ENCODE measurements at places on chromosomes 2 and 18.

- DNase-seq = no peak
These were observed 7.0 kb upstream of the LYPD1 start for GRCh38 chr2:132676999-132677398.

- DNase-seq = no peak
These were observed 568.5 kb upstream of the SOX11 start for GRCh38 chr2:5123582-5124196.

DNA sequence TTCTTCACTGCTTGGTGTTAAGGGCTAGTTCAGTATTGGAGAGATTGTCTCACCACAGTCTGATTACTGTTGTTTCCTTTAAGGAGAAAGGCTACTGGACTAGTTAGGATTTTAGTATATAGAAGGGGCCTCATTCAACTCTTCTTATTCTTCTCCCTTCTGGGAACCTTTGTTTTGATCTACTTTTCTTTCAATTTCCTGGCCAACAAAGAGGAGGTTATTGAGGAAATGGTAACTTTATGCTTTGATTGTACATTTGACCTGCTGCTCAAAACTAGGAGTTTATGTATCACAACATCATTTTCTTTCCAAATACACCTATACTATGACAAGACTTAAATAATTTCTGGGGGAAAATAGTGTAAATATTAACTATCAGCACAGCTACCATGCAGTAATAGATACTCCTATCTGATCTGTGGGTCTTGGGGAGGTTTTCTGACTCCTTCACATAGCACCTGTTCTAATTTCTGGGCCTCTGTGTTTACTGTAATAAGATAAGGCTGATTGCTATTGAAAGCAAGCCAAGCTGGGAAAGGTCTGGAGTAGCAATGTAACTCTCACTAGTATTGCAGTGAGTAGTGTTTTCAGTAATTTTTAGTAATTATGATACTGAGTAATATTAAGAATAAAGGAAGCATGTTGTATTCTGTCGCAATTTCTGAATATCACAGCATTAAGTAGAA lies 395.3 kb downstream of the NUP35 start:
- DNase-seq = no peak

- no peak for DNase-seq
These were observed 98.8 kb upstream of the NCKAP5 start for GRCh38 chr2:133667085-133667484.

- DNase-seq = no peak
These were observed 51.4 kb upstream of the RIOK3 start for GRCh38 chr18:23401400-23402347.

GRCh38 chr2:135960656-135961551 lies 24.5 kb downstream of the DARS1 start:
- no peak for DNase-seq

- no peak for DNase-seq
These were observed 360.1 kb upstream of the CHAC2 start for GRCh38 chr2:53407363-53408080.

- DNase-seq = no peak
These were observed 555 bp downstream of the TMEM18 start for GRCh38 chr2:676647-677055.

GRCh38 chr18:73945130-73945792 lies 202.4 kb downstream of the FBXO15 start:
- no peak for DNase-seq

DNA sequence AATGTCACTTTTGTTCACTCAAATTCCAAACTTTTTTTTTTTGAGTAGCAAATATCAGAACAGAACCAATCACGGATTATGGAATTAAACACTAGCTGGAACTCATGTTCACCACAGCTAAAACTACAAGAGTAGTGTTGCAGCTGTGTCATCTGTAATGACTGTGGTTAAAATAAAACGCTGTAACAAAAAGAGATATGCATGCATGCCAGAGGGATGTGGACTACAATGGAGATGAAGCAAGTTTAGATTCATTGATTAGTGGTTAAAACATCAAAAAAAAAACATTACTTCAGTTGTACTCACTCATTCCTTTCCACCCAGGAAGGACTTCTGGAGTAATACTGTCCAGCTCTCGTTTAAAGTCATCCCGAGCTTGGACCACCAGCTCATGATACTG lies 37.0 kb downstream of the IMMT start:
- no peak for DNase-seq

DNA sequence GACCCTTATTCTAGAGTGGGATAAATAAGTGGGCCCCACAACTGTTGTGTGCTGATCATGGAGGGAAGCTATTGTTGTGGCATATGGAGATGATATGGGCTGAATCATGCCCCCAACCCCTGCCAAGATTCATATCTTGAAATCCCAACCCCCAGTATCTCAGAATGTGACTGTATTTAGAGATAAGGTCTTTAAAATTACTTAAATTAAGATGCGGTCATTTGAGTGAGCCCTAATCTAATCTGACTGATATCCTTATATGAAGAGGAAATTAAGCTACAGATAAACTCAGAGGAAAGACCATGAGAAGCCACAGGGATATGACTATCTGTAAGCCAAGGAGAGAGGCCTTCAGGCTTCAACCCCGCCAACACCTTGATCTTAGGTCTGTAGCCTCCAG lies 188.3 kb upstream of the RND3 start:
- DNase-seq = no peak

DNA sequence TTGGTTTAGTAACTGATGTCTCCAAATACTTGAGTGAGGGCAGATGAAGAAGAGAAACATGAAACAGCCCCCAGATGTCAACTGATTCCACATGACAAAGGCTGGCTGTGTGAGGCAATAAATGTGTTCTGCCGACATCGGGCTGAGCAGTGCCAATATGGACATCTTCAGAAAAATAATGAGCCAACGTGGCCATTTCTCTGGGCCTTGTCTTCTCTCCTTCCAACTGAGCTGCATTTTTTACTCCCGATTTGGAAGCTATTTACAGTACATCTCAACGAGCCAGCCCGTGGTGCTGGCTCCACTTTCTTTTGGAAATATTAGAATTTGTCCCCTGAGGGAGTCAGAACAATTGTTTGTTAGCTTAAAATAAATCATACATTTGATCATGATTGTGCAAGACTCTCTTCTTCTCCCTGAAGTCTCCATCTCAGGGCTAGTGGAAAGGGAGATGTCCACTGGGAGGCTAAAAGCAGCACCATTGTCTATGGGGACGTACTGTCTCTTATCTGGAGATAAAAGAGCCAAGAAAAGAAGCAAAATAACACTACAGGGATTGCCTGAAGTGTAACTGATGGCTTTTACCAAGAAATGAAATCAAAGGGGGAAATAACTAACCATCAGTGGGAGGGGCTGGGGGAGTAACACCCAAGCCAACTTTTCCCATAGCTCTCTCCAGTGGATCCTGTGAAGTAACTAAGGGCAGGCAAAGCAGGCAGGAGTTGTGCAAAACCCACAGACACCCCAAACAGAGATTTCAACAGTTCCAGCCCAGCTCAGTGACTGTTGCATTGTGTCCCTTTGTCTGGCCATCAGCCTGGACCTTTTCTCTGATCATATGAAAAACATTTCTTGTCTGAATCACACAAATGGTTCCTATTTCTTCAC lies 114.8 kb downstream of the RDH14 start:
- no peak for DNase-seq

DNA sequence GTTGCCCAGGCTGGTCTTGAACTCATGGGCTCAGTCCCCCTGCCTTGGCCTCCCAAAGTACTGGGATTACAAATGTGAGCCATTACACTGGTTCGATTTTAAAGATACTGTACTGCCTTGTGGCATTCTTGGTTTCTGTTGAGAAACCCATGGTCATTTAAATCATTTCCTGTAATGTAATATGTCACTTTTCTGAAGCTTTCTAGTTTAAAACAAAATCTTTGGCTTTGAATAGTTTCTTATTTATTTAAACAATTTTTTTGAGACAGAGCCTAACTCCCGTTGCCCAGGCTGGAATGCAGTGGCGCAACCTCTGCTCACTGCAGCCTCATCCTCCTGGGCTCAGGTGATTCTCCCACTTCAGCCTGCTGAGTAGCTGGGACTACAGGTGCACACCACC lies 8.9 kb downstream of the ZNF512 start:
- DNase-seq = no peak

DNA sequence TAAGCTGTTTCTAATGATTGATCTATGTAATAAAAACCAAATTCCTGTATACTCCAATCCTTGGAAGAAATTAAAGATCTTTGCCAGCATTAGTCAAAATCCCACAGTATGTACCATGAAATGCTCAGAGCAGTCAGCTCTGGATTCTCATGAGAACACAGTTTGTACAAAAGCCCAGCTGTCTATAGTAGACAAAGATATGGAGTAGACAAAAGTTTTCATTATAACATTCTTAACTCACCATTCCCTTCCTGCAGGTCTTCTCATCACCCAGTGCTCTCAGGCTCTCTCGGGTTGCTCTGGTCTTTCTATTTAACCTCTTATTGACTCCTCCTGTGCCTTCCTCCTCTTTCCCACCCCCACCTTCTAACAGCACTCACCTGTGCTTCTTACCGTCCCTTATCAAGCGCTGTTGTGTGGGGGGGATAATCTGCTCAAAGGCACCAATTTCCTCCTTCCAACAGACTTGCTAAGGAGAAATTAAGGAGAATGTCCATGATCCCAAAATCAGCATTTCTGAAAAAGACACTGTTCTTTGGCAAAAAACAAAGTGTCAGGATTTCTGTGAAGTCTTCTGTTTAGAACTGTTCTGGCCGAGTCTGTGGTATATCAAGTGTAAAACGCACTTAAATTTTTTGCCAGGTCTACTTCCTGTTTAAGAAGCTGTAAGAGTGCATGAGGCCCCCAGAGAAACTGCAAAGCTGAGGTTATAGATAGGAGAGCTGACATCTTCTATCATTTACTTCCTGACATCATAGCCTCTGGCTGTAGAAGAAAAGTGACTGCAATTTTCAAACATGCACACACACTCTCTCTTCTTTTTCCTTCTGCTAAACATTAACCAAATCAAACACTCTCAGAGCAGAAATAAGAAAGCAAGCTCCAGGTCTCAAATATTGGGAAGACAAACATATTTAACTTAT lies 144.1 kb downstream of the EVA1A start:
- no peak for DNase-seq

DNA sequence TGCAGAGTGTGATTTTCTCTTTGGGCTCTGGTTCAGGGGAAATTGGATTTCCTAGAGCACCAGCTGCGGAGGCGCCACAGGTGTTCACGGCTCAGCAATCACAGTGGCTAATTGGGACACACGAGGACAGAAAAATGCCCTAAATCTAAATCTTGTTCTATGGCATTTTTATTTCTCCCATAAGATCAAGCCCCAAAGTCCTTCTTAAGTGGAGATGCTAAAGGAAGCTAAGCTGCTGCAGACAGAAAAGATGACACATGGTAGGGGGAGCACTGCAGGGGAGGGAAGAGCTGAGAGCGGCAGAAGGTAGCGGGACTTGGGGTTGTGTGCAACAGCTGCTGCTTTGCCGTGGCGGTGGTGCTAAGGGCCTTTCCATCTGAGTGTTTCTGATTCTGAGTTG lies 280.6 kb downstream of the MYT1L start:
- no peak for DNase-seq

GRCh38 chr18:23884681-23885375 lies 129.7 kb upstream of the TTC39C start:
- DNase-seq = no peak

GRCh38 chr2:122251158-122251557 lies 495.7 kb downstream of the TSN start:
- DNase-seq = no peak

DNA sequence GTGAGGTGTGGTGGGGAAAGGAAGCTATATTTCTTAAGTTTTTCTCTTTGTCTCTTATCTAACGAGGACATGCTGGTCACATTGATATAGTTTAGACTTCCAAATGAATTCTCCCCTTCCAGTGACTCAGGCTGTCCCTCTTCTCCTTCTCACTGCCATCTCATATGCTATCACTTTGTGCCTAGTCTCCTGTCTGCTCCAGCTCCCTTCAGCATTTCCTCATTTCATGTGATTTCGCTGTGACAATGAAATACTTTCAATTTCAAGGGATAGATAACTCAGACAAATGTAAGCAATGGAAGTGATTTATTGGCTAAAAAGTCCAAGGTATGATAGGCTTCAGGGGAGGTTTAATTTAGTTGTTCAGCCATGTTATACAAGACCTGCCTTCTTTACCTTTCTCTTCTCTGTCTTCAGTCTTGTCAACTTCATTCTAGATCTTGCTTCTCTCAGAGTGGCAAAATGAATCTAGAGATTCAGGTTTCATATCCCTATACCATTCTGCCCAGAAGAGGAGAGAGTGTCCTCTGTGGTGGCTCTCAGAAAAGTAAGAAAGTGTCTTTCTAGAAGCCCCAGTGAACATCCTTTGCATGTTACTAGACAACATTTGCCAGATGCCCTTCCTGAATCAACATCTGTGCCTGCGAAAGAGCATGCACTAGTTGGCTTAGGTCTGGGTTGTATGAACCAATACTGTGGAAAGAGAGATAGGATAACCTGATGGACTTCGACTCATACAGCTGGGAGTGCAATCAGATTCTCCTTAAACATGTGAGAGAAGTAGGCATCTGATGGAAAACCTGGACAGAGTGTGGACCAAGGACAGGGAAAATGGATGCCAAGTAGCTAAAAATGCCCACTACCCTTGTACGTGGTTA lies 29.9 kb upstream of the GPR155 start:
- DNase-seq = no peak

GRCh38 chr2:149430743-149431736 lies 100.7 kb downstream of the LYPD6 start:
- DNase-seq = no peak

- DNase-seq = no peak
These were observed 142.0 kb downstream of the ZEB2 start for GRCh38 chr2:144377914-144378313.

- no peak for DNase-seq
These were observed 32.3 kb upstream of the SATB2 start for GRCh38 chr2:199490049-199490448.

DNA sequence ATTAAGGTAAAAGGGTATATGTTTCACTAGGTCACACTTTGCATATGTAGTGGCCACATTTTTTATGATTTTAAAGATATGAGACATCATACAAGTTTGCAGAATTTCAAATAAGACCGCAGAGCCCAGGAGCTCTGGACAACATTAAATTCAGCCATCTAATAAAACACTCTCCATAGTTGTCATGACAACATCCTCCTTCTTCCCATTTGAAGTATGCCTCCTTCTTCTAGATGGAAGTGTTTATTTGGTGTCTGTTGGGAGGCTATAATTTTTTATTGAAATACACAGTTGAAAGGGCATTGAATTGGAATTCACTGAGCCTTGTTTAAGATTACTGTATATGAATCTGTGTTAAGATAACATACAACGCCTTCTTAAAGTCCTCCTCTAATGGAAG lies 467.3 kb downstream of the CMPK2 start:
- no peak for DNase-seq

DNA sequence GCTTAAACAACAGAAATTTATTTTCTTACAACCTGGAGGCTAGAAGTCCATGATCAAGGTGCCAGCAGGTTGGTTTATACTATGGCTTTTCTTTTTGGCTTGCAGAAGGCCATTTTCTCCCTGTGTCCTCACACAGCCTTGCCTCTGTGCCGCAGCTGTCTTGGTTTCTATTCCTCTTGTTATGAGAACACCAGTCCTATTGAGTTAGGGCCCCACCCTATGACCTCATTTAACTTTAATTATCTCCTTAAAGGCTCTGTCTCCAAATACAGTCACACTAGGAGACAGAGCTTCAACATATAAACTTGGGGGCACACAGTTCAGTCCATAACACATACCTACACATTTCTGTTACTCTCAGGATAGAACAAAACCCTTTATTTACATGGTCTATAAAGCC lies 17.3 kb upstream of the RHOB start:
- no peak for DNase-seq

All from stimulated activated CD4-positive, alpha-beta T cell treated with anti-CD3 and anti-CD28 coated beads, TNF-alpha, amount 100 ng/mL, for 24 hours (primary cell).